ENCODE measurements at places on chromosomes 7 and 10. TPM values are rescaled to one million over a fixed set of nuclear protein-coding genes. Genes with fewer than 3 reads are reported as not detected.

SEMA3A gene
- 56.7 TPM for total RNA-seq

- no peak for DNase-seq
Measured at GRCh38 chr7:139854803-139855497, 25.9 kb downstream of the TBXAS1 start.

DNA sequence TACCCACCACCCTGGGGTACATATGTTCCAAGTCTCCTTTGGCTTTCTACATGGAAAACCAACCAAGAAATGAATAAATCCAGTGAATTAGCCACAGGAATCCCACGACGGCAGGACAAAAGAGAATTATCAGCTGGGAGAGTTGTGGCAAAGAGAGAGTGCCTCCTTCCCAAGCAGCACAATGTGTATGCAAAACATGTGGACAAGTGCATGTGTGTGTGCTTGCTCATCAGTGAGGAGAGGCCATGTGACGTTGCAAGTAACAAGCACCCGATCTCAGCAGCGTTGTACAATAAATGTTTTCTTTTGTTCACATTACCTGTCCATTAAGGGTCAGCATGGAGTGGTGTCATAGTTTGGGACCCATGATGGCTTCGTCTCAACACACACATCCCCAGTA is 50.0 kb upstream of the EMX2 start:
- no peak for DNase-seq

GRCh38 chr7:148958061-148958460 is 70.2 kb downstream of the PDIA4 start:
- no peak for DNase-seq

DNA sequence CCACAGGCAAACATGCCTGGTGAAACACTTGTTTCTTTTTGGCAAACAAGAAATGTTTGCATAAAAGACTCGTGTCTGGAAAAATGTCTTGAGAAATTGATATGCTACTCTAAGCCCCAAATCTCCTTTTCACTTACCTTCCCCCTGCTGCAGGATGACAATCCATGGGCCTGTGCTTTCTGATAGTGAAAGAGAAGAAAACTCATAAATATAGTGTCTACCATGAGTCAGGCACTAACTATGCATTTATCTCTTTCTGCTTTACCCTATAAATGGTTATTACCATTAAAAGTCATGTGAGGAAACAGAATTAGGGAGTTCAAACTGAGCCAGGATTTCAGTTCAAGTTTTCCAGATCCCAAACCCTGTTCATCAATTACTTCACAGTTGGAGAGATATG is 6.6 kb upstream of the TARP start:
- no peak for DNase-seq

GRCh38 chr7:149732611-149733010 is 40.8 kb downstream of the ZNF467 start:
- DNase-seq = no peak

Measured in lung microvascular endothelial cell (primary cell).